Calu3 (cell line): ENCODE measurements at places on chromosomes 16 and 17.
A peak's percentile ranks its signal among the peaks of the same experiment; 100 is the strongest.

DNA sequence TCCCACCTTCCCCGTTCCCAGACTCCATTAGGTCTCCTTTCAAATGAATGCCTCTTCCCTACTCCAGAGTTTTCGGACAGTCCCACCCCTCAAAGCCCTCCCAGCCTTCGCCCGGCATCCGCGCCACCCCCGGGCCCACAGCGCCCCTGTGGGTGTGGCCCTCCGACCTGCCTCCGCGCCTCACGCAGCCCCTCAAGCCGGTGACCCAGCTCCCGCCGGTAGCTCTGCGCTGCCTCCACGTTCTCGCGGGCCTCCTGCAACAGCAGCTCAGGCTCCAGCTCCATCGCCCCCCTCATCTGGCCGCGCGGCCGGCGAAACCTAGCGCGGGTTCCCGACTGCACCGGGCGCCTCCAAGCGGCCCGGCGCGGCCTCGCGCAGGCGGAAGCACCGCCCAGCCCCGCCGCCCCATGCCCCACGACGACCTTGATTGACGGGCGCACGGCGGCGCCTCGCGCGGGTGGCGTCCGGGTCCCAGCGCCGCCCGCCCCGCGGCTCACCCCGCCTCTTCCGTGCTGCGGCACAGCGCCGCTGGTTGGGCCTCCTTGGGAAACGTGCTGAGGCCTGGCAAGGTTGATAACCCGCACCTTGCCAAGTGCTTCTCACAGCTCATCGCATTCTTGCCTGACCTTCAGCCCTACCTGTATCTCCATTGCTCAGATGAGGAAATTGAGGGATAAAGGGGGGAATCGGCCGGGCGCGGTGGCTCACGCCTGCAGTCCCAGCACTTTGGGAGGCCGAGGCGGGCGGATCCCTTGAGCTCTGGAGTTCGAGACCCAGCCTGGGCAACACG is at the start of gene CRLF3:
CRLF3 (minus strand) TSS at position 337 of the 790 bp plus-strand sequence; CDS start at position 296, 41 bp downstream.
- peak; percentile 94 for DNase-seq

GRCh38 chr17:81420769-81421462 is 25.7 kb downstream of the BAHCC1 start:
- DNase-seq = no peak

GRCh38 chr16:12300490-12300889 is 324.0 kb downstream of the SNX29 start:
- DNase-seq = no peak

DNA sequence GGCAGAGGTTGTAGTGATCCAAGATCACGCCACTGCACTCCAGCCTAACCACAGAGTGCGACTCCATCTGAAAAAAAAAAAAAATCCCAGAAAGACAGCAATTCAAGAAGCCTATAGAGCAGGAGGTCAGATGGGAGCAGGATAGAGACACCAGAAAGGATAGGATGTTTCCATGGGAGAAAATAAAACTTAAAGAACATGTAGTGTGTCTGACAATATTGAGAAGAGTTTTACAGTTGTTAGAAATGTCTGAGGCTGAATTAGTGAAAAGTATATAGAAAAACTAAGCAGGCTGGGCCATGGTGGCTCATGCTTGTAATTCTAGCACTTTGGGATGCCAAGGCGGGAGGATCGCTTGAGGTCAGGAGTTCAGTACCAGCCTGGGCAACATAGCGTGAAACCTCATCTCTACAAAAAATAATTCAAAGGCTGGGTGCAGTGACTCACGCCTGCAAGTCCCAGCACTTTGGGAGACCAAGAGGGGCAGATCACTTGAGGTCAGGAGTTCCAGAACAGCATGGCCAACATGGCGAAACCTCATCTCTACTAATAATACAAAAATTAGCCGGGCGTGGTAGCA is 15.3 kb upstream of the TRIM37 start:
- DNase-seq = no peak

DNA sequence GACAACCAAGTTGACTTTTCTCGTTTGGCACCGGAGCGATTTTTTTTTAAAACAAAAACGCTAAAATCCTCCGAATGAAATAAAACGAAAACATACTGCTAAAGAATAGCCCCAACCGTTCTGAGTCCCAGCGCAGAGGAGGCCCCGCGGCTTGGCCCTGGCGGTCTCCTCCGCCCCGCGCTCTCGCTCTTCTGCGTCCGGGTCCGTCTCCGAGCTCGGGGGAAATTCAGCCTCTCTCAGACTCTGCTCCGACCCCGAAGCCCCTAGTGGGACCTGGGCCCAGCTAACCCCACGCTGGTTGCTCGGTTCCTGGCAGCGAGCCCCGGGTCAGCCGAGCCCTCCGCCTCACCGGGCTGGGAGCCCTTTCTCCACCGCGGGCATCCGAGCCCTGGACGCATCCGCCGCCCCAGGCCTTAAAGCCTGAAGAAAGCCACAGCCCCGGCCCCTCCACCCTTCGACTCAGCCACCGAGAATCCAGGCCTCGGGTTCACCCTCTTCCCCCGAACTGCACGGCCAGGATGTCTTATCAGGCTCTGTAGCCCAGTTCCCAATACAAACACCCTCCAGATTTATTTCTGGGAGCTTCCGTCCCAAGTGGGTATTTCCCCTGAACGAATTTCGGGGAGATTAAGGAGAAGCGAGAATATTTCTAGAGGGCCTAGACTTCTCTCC is 1.2 kb downstream of the TBX2 start:
- no peak for DNase-seq
